ENCODE measurements at places on chromosomes 11 and 22.

DNA sequence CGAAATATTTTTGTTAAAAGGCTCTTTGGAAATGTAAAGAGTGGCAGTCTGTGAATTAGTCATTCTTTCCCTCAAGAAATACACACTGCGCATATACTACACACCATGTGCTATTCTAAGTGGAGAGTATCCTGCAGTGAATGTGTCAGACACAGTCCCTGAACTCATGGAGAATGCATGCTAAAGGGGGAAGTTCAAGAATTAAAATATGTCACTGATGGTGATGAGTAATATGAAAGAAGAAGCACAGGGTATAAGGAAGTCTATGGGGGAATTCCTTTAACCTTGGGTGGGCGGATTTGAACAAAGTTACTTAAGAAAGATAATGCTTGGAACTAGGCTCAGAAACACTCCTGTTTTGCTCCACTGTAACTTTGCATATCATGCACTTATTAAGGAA is 153.0 kb downstream of the LRRC4C start:
- DNase-seq: no peak

DNA sequence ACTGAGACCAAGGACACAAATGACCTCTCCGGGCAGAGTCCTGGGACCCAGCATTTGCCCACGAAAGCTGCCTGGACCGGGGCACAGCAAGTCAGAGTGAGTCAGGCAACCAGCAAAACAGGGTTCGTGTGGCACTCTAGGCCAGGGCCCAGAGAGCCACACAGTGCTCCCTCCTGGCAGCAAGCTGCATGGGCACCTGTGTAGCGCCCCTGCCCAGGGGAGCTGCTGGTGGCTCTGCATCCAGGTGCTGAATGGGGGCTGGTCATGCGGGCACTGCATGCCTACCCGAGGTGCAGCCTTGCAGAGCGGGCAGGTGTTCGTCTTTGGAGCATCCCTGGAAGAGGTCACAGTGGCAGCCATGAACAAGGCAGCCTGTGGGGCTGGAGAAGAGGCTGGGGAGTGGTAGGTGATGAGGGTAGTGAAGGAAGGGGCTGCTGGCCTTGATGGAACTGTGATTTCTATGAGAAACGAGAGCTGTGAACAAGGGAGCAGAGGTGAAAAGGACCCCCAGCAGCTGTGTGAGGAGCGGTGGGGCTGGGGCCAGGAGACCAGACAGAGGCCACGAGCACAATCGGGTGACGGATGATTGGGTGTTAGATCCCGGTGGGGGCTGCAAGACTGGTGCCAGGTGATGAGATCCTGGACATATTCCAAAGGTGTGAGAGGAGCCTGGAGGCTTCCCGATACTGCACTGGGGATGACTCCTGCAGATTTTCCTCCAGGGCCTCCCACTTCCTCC is 63.3 kb downstream of the DGCR2 start:
- no peak for DNase-seq

DNA sequence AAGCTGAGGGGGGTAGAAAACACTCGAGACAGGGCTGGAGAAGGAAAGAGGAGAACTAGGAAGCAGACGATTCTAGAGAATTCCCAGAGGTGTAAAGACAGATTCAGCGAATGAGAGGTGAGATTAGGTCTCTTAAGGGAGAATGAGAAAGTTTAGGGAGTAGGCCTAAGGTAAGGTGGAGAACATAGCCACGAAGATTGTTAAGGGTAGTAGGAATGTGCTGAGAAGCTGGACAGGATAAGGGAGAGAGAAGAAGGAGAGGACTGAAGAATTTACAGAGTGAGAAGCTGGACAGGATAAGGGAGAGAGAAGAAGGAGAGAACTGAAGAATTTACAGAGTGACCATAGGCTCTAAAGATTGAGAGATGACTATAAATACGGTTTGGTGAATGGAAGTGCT is 908 bp downstream of the PPME1 start:
- DNase-seq: no peak

GRCh38 chr11:122509899-122510298 is 145.6 kb upstream of the UBASH3B start:
- DNase-seq: no peak

DNA sequence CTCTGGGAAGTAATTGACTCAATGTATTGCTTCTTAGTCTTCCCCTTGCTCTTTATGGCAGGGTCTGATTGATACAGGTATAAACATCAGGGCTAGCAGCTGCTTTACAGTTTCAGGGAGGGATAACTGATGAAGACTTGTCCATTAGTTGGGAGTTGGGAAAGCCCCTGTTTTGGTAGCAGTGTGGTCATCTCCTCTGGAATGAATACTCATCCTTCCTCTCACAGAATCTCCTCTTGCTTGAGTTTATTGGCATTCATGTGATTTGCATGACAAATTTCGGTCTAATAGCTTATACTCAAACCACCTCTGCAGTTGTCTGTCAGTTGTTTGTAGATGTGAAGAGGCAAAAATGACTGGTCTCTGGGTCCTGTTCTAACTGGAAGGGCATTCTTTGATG is 79.7 kb downstream of the FAT3 start:
- DNase-seq: no peak

GRCh38 chr11:74769055-74769707 is 20.5 kb downstream of the RNF169 start:
- no peak for DNase-seq

DNA sequence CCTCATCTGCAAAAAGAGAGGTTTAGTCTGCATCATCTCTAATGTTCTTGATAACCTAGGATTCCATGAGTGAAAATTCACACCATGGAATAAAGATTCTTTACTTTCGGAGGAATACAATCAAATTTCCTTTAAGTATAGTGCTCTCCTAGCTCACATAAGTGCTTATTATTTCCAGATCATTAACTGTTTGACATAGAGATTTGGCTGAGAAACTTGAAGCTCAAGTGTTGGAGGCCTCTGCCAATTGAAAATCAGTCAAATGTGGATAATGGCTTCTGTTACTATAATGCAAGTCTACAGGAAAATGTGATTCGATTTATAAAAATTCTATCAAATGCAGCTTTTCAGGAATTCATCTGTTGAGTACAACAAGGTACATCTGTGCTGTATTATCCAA is 144.6 kb downstream of the KIF18A start:
- no peak for DNase-seq

DNA sequence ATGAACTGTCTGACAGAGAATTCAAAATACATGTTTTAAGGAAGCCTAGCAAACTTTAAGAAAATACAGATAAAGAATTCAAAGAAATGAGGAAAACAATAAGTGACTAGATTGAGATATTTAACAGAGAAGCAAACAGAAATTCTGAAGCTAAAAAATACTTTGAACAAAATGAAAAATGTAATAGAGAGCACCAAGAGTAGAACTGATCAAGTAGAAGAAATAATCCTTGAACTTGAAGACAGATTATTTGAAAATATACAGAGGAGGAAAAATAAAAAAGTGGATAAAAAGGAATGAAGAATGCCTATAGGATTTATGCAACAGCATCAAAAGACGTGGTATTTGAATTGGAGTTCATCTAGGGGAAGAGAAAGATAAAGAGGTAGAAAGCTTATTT is 101.9 kb upstream of the OR4B1 start:
- DNase-seq: no peak

DNA sequence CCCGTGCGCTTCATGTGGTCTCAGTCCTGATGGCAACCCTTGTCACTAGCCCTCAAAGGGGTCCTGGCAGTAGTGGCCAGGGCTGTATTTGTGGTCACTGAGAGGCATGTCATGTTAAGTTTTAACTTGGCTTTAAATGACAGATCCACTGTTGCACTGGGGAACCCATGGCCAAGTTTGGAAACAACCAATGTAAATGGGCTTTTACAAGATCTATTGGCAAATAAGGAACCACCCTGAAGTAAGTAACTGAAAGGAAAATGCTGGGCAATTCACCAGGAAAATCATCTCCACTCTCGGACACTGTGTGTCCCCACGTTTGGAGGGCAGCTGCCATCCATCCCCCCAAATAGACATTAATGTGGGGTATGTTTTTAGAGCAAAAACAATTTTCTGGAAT is 8.4 kb downstream of the YPEL1 start:
- DNase-seq: no peak

- DNase-seq: no peak
Measured at GRCh38 chr11:80024119-80024518, 583.3 kb upstream of the TENM4 start.

- DNase-seq: no peak
Measured at GRCh38 chr11:121596195-121597155, 143.7 kb upstream of the SORL1-AS1 start.

DNA sequence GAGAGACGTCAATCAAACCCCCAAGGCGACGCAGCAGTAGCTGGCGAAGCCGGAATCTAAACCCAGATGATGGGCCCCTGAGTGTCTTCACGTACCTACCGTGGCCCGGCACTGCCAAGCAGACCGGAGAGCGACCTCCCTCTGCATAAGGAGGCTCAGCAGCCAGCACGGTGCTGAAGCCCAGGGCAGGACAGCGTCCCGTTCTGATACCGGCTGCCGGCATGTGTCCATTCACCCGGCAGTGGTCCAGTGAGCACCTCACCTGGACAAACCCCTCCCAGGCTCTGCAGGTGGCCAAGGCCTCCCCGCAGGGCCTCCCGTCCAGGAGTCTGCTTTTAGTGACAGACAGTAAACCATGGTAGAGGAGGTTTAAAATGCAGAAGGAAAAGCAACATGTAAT is 142.0 kb downstream of the BRD1 start:
- DNase-seq: no peak

DNA sequence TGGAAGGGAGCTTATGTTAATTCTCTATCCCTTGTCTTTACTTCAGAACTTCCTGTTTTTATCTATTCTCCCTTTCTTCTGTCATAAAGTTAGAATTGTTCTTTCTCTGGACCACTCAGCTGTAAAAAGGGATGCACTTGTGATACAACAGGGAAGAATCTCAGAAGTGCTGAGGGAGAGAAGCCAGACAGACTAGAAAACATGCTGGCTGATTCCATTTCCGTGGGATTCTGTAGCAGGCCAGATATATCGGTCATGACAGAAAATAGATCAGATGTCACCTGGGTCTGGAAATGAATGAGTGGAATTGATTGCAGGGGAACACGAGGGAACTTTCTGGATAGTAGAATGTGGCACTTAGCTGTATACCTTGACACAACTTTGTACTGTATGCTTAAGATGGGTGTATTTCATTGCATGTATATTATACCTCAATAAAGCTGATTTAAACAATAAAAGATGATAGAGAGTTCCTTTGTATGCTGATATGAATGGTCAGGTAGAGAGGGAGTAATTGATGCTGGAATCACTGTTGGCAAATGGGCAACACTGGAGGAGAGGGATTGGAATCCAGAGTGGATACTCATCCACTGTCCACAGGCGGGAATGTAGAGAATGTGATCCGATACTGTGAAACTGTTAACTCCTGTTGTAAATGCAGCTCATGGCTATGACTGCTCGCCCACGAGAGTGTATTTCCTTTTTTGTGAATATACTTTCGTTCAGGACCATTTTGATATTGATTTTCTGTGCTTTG is 59.6 kb downstream of the ATXN10 start:
- DNase-seq: no peak

GRCh38 chr11:61596542-61596941 is 15.7 kb upstream of the SYT7 start:
- no peak for DNase-seq

GRCh38 chr22:46810856-46811786 is 48.7 kb downstream of the TBC1D22A start:
- no peak for DNase-seq

GRCh38 chr22:46029574-46030200 is 52.7 kb upstream of the WNT7B start:
- DNase-seq: no peak

DNA sequence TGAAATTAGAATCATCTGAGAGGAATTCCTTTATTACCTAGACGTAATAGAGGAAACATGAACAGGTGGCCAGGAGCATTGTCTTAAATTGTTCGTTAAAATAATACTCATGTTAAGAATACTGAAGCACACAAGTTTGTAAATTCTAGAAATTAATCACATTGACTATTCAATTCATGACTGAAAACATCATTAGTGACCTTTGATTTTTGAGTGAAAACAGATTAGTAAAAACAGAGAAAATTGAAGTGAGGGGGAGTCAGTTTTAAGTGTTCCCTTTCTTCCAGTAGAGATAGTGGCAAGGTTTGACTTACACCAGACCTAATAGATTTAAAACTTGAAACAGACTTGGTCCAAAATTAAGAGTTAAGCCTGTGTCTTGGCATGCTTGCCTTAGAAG is 1.4 kb downstream of the ZFP91 start:
- DNase-seq: no peak

DNA sequence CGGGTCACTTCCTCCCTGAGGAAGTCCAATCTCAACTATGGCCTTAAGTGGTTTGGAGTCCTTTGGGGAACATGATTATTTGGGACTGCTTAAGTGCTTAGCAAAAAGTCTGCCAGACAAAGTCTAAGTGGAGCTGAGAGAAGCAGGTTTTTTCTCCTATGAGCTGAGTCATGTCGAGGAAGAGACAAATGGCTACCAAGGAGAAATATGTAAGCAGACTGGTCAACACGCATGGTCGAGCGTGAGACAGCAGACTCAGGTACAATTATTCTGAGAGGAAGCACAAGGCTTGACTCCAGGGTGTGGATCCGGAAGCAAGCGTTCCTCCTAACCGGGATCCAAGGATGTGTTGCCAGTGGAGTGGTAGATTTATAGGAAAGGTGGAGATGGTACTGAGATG is 30.6 kb downstream of the UBASH3B start:
- no peak for DNase-seq

DNA sequence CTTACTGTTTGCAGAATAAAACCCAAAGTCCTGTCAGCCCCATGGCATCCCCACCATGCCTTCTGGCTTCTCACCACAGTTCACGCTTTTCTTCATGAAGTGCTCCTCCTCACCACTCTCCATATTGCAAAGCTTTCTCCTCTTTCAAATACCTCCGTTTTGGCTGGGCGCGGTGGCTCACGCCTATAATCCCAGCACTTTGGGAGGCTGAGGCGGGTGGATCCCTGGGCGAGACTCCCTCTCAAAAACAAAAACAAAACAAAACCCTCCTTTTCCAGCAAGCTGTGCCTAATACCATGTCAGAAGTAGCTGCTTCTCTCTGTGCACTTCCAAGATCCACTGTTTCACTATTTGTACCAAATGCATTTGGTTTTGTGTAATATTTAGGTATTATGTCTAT is 6.7 kb downstream of the BACE1 start:
- no peak for DNase-seq

DNA sequence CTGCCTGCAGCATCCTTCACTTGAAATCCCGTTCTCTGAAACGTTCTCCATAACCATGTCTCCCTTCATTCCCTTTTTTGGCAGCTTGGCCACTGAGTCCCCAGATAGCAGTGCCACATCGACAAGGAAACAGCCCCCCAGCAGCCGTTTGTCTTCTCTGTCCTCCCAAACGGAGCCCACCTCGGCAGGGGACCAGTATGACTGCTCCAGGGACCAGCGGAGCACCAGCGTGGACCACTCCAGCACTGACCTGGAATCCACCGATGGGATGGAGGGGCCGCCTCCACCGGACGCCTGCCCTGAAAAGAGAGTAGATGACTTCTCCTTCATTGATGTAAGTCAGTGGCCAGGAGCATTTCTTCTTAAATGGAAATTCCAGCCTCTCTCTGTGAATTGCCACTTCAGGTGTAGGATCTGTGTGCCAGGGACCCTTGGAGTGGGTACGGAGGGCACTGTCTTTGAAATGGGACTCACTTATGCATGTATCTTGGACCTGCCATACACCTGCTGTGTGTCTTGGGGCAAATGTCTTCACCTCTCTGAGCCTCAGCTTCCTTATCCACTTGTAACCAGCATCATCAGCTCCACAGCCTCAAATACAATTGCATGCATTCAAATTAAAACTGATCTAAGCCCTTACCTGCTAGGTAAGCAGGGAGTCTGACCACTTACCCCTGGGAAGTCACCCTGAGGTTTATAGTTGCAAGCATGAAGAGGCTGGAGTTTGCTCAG is 25.3 kb upstream of the CRYBB3 start:
- DNase-seq: no peak

All from CD4-positive, alpha-beta T cell (primary cell).